Spinal cord (tissue), 10 donors: ENCODE measurements at places on chromosomes 5 and 9.

- DNase-seq, result peak; percentile 24
Measured at GRCh38 chr9:74379718-74380117, 117.4 kb upstream of the RORB start.

- DNase-seq, result no peak
Measured at GRCh38 chr5:77379558-77380061, 112.5 kb downstream of the WDR41 start.

- DNase-seq, result no peak
Measured at GRCh38 chr5:173477345-173478040, 139.0 kb downstream of the BOD1 start.

DNA sequence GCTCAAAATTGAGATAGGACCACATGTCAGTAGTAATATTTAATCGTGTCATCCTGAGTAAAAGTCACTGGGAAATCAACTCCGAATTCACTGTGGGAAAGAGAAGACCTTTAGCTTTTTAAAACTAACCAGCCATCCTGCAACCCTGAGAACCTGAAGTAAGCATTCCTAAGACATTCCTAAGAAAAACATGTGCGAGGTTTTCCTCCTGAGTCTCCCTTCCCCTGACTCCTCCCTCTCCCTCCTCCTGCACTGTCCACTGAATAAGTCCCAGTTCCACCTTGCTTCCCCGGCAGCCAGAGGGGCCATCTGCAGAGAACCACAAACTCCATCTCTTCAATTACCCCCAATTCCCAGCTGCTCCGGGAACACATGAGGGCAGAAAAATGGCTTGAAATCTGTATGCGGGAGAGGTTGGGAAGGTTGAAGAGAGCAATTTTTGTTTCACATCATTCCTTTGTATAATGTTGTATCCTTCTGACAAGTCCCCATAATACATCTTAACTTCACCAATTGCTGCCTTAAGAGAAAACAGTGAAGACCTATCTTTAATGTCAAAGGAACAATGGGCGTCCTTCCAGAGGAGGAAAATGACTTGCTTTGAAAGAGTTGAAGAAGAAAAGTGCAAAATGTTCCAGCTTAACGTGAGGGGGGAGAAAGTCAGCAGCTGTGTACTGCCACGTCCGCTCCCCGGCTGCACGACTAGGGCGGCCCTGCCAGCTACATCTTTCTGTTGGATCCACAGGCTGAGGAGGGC, 186.3 kb downstream of the ZNF462 start:
- no peak for DNase-seq

GRCh38 chr5:112186401-112186990, 232.6 kb downstream of the EPB41L4A start:
- DNase-seq, result peak; percentile 91

DNA sequence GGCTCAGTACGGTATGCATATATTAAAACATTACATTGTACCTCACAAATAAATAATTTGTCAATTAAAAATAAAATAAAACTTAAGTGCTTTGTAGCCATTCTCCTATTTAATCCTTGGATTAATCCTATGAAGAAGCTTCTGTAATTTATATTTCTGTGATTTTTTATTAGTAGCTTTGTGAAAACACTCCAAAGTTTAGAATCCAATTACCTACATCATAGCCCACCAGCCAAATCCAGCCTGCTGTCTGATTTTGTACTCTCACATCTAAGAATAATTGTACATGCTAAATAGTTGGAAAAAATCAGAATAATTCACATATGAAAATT, 10.4 kb downstream of the MED7 start:
- no peak for DNase-seq

DNA sequence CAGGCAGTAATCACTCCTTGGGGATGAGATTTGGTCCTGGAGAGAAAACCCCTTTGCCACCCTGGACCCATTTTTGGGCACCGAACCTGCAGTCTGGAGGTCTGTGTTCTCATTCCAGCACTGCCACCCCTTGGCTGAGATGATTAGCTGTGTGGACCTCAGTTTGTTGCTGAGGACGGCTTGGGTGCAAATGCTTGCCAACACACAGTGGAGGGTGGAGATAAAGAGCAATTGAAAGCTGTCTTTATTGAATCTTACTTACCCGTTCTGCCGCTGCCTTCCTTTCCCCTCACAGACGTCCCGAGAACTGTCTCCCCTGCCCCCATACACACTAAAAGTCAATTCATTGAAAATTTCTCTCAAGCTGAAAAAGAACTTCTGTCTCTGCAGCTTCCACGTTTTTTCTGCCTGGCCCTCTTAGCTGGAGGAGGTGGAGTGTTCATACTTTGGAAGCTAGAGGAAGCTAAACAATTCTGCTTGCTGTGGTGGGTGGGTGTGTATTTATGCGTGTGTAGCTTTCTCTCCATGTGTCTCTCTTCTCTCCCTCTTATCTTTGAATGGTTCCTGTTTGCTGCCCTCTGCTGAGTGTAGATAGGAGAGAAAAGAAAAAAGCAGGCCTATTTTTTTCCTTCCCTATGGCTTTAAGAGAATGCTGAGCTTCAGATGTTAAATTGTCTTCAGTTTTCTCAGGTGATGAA, 6.6 kb downstream of the GALNT10 start:
- peak; percentile 90 for DNase-seq
